ENCODE measurements at places on chromosomes 4 and X. TPM values are rescaled to one million over a fixed set of nuclear protein-coding genes. Genes with fewer than 3 reads are reported as not detected.

- DNase-seq: no peak
Observed at GRCh38 chr4:3777669-3778068, 11.5 kb downstream of the ADRA2C start.

GRCh38 chr4:154984148-154984547, 203.1 kb downstream of the RBM46 start:
- DNase-seq: no peak

DNA sequence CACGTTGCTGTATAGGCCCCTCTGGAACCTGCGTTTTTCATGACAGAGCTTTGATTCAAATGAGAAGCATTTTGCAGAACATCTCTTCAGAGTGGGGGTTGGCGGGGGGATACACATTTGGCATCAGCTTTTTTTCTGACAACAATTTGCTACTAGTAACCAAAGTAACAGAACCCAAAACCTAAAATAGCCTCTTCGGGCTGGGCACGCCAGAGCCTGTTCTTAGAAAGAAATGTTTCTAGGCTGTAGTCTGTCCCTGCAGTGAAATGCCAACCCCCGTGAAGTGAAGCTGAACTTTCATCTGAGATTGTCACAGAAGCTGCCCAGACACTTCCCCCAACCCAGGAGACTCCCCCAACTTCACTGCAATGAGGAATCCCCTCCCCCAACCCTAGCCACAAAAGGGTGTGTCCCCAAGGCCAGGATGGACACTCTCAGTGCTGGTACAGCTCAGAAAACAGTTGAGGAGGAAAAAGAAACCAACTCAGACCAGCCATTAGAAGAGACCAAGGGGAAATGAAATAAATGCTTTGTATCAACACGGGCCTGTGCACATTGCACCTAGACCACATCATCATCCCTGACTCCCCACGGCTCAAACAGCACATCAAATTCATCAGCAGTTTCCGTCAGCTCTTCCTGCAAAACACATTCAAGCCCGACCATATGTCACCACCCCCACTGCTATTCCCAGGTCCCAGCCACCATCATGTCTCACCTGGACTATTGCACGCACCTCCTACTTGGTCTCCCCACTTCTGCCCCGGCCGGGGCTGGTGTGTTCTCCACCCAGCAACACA, 8.4 kb upstream of the MAN2B2 start:
- no peak for DNase-seq

DNA sequence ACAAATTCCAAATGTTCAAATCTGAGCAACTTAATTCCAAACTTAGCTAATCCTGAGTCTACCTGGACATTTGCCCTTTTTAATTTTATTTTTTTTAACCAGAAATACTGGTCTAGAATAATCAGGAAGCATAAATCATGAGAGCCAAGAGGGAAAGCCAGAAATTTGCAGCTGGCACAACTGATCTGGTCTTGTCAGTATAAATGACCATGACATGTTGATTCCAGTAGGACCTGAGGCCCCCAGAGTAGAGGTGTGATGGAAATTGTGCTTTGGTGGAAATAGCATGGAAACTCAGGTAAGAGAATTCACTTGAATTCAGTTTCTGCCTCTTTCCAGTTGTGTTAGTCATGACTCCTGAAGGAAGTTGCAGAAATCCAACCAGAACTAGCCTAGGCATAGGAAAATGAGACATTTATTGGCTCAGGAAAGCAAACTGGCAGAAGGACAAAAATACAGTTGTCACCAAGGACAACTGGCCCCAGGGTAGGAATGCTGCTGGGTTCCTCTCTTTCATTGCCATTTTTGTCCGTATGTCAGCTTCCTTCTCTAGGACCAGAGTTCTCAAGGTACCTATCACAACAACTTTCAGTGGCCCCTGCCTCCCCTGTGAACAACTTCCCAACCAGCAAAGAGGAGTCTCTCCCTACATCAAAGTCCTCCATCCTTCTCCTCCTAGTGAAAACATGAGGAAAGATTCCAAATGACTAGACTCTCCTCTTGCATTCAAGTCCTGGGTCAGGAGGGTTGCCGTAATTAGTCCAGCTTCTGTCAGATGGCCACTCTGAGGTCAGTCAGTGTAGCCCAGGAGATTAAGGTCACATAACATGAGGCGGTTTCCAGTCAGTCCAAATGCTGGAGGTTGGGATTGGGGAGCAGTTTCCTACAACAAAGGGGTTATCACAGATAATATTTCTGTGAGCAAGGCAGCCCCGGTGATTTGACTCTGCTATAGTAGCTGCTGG, 29.3 kb upstream of the MYOZ2 start:
- DNase-seq: no peak

- DNase-seq: no peak
Observed at GRCh38 chr4:113300471-113300928, 251.0 kb downstream of the ANK2 start.

- DNase-seq: no peak
Observed at GRCh38 chrX:77447653-77448569, 722 bp downstream of the FGF16 start.

- no peak for DNase-seq
Observed at GRCh38 chr4:158333820-158334219, 123.5 kb downstream of the TMEM144 start.

DNA sequence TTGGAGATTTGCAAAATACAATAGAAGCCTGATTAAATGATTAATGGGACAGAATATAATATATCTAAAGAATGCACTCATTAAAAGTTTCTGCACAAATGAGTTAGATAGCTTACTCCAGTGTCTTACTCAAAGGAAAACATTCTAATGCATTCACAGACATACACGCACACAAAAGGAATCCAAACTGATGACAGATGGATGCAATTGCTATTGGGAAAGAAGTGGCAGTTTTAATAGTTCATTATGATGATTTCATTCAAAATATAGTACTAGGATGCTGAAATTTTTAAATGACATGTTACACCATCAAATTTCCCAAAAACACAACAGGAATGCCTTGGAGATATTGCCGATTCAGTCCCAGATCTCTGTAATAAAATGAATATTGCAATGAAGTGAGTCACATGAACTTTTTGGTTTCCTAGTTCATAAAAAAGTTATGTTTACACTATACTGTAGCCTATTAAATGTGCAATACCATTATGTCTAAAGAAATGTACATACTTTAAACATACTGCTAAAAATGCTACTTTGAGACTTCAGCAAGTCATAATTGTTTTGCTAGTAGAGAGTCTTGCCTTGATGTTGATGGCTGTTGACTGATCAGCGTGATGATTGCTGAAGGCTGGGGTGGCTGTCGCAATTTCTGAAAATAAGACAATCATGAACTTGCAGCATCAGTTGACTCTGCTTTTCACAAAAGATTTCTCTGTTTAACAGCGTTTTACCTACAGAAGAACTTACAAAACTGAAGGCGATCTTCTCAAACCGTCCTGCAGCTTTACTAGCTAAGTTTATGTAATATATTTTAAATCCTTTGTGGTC, 45.6 kb downstream of the BBS12 start:
- no peak for DNase-seq

DNA sequence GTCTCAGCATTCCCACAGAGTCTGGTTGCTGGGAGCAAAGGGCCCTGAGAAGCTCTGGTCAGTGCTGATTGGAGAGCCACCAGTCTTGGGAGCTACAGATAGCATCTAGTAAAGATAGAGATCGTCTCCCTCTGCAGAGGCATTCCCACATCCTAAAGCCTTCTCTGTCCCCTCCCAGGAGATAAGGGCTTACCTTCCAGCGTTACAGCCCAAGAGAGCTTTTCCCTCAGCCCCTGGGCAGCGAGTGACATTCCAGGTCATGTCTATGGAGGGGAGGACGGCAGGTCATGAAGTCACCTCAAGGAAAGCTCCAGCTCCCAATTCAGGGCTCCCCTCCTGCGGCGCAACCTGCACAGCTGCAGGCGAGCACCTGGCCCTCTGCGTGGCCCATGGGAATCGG, 29.9 kb downstream of the CLDN34 start:
- DNase-seq: no peak

GRCh38 chrX:13239272-13239671, 80.6 kb downstream of the ATXN3L start:
- DNase-seq: no peak

GRCh38 chr4:70704215-70704930, 16.0 kb downstream of the UTP3 start:
- DNase-seq: peak; percentile 78

- DNase-seq: no peak
Observed at GRCh38 chrX:103656617-103657016, 27.8 kb downstream of the TCEAL1 start.

DNA sequence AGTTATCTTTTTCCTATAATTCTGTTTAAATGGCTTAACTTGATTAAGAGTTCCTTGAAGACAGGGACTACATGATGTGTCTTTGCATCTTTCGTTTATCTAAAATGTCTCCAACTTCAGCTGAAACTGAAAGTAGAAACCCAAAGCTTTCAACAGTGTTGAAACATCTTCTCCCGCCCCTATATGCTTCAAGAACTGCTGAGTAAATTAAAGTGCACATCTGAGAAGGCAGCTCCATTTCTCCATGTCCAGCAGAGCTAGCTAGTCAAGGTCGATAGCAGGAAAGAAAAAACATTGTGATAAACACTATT, 185.7 kb upstream of the TBL1X start:
- no peak for DNase-seq

DNA sequence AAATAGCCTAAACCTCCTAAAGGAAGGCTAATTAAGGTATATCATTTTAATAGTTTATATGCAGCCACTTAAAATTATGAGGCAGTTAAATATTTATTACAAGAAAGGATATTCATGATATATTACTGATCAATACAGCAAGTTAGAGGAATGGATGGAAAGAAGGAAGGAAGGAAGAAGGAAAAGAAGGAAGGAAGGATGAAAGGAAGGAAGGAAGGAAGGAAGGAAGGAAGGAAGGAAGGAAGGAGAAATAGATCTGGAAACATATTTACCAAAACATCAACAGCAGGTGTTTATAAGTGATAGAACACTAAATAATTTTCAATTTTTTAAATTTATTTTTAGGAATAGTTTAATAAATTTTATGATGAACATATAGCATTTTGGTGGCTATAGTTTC, 17.5 kb downstream of the SLC7A11 start:
- DNase-seq: no peak

The HPGDS gene
- total RNA-seq: 3.4 TPM

The RAB40A gene
- 24.7 TPM for total RNA-seq

The CITED1 gene
- 20.1 TPM for total RNA-seq

The PITX2 gene
- total RNA-seq: 2.3 TPM

The MAGEA11 gene
- total RNA-seq: 5.6 TPM
